Renal cortical epithelial cell (primary cell): ENCODE measurements at places on chromosomes 4 and X. TPM values are rescaled to one million over a fixed set of nuclear protein-coding genes. Genes with fewer than 3 reads are reported as not detected.

DNA sequence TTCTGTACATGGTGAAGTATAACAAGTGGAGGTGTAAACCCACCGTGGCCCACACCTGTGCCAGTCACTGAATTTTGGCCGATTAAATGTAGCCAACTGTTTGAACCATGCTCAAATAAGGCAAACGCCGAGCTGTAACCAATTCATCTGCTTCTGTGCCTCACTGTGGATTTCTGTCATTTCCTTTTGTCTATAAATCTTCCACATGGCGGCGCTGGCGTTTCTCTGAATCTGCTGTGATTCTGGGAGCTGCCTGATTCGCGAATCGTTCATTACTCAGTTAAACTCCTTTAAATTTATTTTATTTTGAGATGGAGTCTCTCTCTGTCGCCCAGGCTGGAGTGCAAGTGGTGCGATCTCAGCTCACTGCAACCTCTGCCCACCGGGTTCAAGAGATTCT lies 19.2 kb downstream of the SUPT20HL2 start:
- no peak for DNase-seq

DNA sequence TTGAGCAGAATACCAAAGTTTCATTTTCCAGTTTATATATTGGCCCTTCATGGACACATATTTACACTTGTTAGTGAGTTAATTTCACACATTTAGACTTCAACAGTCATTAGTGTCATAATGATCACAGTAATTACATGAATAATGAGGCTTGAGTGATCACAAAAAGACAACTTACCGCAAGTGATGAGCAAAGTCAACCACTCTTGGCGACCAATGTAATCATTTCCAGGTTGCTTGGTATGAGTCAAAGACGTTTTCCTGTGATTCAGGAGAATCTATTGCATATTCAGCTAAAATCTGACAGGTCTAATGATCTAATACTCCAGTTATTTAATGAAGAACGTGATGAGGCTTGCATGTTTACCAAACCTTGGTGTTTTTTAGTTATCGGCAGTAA lies 407.9 kb upstream of the TENM3 start:
- DNase-seq = no peak

The USP17L22 gene
- not detected in 2 replicates for total RNA-seq

The CHIC1 gene
- 9.6 and 20.2 TPM in 2 replicates for total RNA-seq

The MAGEA6 gene
- not detected in 2 replicates for total RNA-seq

The GLUD2 gene
- 2.9 and 3.5 TPM in 2 replicates for total RNA-seq
